ENCODE measurements at places on chromosomes 5 and 9.

GRCh38 chr5:50700706-50701105, 34.3 kb downstream of the PARP8 start:
- no peak for DNase-seq

DNA sequence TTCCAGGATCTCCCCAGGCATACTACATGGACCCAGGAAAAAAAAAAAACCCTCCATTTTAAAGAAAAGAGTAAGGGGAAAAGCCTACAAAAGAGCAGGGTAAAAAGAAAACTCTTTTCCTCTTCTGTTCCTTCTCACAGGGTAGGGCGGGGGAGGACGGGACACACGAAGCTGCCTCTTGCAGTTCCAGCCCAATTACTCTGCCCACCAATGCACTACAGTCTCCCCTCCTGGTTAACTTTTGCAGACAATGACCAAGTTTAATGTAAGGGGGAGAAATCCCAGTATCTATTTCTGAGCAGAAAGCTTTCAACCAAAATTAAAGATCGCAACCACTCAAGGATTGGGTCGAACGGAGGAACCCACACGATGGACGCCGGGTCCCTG, 1.3 kb downstream of the BRD3 start:
- no peak for DNase-seq

DNA sequence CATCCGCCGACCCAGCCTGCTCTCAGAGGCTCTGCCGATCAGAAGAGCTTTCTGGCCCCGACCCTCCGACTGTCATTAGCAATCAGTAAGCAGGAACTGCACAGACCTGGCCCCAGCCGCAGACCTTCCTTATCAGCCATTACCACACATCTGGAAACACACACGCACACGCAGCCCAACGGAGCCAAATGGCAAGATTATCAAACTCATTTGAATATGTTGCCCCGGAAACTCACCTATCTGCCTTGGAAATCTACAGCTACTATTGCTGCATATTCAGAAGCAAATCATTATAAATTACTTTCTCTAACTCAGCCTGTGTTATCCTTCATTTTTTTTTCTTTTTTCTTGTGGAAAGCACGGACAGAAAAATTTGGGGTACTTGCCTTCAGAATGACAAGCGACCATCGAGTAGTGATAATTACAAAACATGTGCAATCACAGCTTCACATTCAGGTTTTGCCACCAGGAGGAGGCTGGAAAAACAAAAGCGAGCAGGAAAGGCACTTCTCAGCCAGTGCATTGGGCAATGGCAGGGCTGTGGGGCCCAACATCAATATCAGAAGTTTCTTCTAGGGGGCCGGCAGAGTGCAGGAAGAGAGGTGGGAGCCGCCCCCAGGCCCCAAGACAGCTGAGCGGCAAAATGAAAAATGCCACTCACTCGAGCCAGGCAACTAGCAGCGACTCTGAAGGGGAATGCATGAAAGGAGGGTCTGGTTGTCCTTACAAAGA, 122.3 kb downstream of the VAV2 start:
- DNase-seq = no peak

DNA sequence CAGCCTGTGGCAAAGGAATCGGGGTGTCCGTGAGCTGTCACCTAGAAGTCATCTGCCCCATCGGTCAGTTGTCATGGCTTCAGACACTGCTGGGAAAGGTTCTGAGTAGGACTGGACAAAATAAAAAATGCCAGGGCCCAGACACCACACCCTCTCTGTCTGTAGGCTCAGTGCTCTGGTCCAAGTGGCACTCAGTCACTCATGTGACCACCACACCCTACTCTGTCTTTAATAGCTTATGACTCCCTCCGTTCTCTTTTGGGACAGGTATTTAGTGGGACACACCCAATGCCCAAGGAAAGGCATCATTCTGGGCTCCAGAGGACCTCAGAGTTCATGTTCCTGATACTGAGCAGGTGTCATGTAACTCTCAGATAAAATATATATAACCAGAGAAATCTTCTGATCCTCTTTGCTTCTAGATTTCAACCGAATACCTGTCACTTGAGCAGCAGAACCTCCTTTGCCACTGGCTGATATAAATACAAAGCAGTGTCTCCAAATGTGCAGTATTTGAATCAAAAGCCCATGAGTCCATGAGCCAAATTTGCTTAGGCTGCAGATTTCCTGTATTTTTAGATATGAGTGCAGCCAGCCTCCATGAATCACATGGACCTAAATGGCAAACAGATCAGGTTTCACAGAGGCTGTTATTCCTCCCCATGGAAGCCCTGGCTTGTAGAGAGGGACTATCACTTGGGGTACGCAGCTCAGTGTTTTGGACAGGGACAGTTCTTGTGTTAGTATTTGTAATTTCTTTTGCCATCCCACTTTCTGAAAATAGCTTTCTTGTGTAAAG, 272.0 kb downstream of the ARHGAP26 start:
- DNase-seq = no peak

GRCh38 chr5:172953776-172954675, 5.2 kb upstream of the RPL26L1 start:
- DNase-seq = no peak

DNA sequence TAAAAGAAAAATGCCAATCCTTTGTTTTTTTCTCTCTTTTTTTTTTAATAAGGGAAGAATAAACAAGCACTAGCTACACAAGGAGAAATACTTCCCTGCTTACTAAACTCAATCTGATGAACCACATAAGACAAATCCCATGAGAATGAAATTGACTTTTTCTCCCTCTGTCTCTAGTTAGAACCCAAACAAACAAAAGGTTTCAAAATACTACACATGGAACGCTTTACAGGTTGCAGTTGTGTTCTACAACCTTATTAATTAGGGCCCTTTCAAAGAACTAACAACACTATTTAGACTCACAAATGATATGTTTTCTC, 124.5 kb downstream of the PDE4D start:
- DNase-seq = no peak

- no peak for DNase-seq
Measured at GRCh38 chr5:9056046-9056445, 489.8 kb downstream of the SEMA5A start.

GRCh38 chr5:141960449-141961323, 2.7 kb upstream of the PCDH12 start:
- peak; percentile 74 for DNase-seq

DNA sequence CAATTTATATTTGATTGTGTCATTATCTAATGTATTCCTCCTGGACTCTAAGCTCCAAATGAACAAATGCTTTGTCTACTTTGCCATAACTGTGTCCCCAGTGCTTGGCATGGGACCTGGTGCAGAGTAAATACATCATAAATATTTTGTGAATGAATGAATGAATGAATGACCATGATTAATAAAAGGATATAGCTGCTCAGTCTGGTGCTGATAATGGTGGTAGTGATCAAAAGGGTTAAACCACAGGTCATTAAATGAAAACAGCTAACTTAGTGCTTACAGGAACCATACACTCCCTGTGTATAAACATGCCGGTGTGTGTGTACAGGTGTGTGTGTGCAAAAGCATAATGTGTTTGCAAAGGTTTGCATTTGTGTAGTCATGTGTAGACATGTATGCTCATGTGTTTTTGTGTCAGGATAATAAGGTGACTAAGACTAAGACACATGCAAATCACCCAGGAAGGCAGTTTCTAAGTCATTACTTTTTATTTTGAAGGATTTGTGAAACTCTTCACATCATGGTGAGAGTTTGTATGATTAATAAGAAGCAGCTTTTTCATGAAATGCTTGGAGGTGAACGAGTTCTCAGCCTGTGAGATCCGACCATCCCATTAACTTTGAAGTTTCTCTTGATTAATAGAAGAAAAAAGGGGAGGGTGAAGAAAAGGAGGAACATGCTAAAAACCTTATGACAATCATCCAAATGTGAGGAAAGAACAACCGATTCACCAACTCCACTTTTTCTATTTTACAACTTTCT, 24.6 kb downstream of the SPARC start:
- no peak for DNase-seq

GRCh38 chr5:135977375-135977928, 22.7 kb upstream of the LECT2 start:
- peak; percentile 13 for DNase-seq

GRCh38 chr5:16178745-16179372, 732 bp downstream of the MARCHF11 start:
- no peak for DNase-seq

DNA sequence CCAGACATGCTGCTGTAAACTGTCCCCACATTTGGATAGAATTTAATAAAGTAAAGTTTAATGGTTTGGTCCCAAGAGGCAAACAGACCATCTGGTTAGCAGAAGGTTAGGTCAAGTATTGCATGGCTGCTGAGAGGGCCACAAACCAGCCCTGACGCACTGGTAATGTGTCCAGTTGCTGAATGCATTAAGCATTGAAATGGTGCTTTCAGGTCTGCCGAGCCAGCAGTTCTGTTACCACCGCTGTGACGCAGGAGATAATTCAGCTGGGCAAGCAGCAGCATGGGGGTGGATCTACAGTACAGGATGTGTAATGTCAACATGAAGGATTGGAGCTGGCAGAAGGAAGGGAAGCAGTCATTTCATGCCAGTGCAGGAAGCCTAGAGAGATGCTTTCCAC, 16.0 kb downstream of the ZNF462 start:
- no peak for DNase-seq

- DNase-seq = no peak
Measured at GRCh38 chr5:156836846-156837245, 13.2 kb upstream of the PPP1R2B start.

DNA sequence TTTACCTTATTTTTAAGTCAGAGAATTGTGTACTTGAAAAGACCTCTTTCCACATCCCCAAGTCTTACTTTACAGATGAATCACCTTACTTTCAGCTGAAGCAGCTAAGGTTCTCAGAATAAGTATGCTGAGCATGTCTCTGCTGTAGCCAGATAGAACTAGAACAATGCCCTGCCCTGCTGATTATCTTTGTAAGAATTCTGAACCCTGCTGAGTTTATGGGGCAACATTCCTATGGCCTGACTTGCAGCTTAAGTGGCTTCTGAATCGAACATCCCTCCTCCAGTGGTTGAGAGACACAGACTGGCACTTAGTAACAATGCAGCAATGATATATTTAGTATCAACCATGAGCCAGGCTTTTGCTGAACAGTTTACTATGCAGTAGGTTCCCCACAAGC, 592.0 kb upstream of the WWC1 start:
- DNase-seq = no peak

DNA sequence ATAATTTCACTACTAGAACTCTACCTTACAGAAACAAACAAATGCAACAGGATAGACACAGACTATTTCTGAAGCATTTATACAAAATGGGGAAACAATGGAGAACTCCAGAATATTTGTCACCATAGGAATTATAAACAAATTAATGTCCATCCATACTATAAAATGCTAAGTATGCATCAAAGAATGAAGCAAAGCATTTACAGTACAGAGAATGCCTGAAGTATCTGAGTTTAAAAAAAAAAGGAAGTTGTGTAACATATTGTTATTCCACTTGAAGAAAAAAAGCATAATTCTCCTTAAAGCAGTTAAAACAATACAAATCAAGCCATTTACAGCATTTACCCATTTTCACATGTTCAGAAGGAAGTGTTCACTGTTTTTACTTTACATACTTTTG, 53.0 kb downstream of the DROSHA start:
- no peak for DNase-seq

DNA sequence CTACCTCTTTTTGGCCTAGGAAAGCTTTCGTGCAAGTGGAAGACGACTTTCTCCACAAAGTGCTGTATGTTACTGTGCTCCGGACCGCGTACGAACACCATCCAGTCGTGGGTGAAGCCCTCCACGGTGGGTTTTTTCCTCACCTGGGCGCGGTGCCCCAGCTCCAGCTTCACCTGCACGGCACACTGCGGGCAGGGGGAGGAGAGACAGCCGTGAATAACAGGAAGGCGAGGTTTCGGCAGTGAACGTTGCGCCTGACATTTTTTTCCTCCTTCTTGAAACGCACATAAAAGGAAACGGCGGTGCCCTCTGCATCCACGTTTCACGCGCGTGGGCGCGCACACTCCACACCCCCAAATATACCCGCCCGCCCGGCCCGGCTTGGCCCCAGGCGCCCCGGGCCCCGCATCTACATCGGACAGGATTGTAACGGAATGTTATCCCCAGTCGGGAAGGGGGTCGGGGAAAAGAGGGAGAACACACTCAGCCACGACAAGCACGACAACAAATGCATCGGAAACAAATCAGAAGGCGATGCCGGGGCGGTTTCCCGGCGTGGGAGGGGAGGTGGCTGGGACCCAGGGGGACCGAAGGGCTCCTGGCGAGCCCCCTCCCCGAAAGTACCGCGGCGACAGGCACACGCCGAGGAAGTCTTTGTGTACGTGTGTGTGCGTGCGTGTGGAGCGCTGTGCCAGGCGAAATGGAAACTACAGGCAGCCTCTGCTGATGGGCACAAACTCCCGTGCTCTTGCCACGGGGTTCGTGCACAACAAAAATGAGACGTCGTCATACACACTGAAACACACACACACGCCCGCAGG, 1.4 kb downstream of the MLLT3 start:
- peak; percentile 26 for DNase-seq

GRCh38 chr9:110389148-110389750, 51.6 kb upstream of the TXNDC8 start:
- no peak for DNase-seq

- DNase-seq = no peak
Measured at GRCh38 chr5:125267636-125268248, 521.3 kb upstream of the ZNF608 start.

DNA sequence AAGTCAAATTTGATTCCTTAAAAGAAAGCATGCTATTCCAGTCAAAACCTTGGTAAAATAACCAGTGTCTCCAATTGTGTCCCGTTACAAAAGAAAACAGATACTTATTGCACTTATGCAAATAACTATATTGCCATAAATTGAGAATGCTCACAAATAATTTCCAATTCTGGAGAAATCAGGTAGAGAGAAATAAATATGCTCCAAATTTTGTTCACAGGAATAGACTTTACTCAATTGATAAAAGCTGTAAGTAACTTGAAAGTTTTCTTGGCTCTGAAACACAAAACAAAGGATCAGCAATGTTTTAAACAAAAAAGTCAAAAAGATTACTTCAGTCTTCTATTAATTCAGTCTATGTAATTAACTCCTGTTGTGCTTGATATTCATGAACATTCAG, 7.8 kb upstream of the DTWD2 start:
- no peak for DNase-seq

DNA sequence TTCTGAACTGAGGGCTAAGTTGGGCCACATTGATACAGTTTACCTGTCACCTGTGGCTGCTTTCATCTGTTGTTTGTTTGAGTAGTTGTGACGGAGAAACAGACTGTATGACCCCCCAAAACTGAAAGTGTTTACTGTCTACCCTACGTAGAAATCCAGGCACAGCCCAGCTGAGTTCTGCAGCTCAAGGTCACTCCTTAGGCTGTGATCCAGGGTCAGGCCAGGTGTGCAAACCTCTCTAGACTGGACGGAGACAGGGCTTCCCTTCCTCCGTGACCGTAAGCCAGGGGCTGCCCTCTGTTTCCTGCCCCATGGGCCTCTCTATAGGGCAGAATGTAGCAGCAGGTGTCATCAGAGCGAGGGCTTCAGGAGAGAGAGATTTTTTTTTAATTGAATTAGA, 207.9 kb upstream of the OTULINL start:
- DNase-seq = no peak

DNA sequence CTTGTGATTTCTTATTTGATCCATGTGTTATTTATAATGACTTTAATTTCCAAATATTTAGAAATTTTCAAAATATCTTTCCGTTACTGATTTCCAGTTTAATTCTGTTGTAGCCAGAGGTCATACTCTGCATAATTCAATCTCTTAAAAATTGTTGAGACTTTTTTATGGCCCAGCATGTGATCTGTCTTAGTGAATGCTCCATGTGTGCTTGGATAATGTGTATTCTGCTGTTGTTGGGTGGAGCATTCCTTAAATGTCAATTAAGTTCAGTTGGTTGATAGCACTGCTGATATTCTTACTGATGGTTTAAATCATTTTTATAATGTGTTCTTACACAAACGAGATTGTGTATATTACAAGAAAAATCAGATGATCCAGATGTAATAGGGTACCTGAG, 180.8 kb downstream of the RGS3 start:
- DNase-seq = no peak

Measured in stimulated activated CD4-positive, alpha-beta T cell treated with anti-CD3 and anti-CD28 coated beads, Interleukin-1b, Interleukin-23, amount 100 ng/mL, for 1 hour (primary cell).